SJSA1 (cell line): ENCODE measurements at places on chromosomes 11 and 22. TPM values are rescaled to one million over a fixed set of nuclear protein-coding genes. Genes with fewer than 3 reads are reported as not detected.

Gene TMEM86A
- total RNA-seq, result 0.32 TPM in 1 of 2 replicates, not detected in the other

DNA sequence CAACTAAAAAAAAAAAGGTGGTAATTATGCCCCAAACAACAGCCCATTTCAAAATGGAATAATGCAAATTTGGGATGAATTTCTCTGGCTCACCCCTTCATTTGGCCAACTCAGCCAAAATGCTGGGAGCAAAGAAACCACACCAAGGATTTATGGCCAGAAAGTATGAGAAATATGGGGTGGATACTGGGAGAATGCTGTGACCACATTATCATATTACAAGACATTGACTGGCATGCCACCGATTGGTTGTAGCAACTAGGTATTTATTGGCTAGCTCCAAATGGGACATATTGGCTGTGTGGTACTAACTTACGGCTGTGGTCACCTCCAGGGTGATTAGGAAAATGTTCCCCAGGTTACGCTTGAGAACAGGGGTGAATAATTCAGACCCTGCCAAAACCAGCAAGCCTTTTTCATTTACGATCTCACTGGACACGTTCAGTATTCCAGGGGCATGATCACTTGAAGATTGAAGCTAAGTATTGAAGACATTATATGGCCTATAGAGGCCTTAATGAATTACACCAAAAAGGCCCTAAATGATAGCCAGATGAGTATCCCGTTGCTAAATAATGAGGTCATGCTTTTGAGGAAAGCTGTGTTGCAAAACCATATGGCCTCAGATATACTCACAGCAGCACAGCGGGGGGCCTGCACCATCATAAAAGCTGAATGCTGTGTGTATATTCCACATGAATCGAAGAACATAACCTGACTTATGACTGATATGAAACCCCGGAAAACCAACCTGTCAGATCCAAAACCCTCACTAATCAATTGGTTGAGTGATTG, 3.8 kb upstream of the FDX1 start:
- DNase-seq, result no peak

- DNase-seq, result no peak
Measured at GRCh38 chr22:41092847-41093411, 537 bp downstream of the EP300 start.

DNA sequence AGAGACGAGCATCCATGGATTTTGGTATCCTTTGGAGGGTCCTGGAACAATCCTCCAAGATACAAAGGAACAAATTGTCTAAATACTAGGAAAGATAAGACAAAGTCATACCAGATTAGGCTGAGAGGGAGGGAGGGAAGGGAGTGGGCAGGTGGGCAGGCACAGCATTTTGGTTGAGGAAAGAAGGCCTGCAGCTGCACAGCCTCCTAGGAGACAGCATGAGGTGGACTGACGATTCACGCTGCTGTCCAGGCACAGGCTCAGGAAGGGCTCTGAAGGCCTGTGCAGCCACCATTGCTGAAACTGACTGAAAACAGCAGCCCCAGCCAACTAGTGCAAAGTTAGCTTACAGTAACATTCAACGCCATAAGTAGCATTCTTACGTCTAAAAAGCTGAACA, 64.7 kb downstream of the PACSIN2 start:
- DNase-seq, result no peak

- DNase-seq, result no peak
Measured at GRCh38 chr11:121696931-121697670, 244.3 kb upstream of the SORL1-AS1 start.

GRCh38 chr11:86632499-86633269, 39.7 kb downstream of the ME3 start:
- peak; percentile 81 for DNase-seq
